ENCODE measurements at places on chromosomes 3 and 15.

DNA sequence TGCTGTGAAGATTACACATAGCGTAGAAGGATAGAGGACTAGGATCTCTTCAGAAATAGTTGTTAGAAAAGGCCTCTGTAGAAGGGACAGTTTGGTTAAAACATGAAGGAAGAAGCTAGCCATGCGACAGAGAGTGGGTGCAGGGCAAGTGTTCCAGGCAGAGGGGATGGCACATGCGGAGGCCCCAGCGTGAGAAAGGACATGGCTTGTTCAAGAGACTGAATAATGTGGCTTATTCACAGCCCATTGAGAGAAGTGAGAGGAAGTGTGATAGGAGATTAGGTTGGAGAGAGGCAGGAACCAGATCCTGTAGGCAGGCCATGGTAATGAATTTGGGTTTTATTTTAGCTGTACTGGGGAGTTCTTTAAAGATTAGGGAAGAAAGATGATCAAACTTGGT lies 56.4 kb downstream of the NEO1 start:
- no peak for DNase-seq

- DNase-seq, result no peak
Observed at GRCh38 chr3:129305592-129306091, 27.0 kb downstream of the HMCES start.

DNA sequence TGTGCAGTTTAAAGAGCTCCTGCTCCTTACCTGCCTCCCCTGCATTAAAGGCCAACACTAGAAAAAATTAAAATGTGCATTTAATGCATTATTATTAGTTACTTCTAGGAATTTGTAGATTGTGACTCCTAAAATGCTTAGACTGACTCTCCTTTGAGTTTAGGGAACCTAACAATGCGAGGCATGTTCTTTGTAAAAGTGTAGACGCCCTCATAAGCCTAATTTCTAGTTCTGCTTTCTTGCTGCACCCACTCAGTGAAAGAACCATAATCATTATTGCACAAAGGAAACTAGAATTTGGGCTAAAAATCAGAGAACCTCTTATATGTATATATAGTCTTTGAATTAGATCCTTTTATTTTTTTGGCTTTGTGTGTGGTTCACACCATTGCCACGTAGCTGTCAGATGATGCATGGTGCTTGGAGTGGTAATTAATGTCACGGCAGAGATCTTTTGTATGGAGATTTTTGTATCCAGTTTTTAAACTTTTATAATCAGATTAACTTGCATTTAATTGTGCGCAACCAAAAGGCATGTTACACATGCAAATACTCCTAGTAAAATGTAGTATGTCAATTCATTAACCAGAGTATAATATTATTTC lies 710 bp downstream of the ABHD10 start:
- DNase-seq, result no peak

DNA sequence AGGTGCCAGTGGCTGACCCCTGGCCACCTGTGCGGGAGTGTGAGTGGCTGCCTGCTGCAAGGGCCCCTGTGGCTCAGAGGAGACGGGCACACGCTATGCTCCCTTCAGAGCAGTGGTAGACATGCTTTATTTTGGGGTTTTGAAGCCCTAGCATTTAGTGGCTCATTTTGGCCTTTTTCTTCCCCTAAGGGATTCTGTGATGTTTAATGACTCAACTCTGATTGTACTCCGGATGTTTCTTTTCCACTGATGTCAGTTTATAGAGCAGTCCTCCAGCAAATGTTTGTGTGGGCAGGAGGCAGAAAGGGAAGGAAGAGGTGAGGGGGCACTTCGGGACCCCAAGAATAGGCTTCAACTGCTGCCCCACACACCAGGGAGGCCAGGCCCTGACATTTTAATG lies 288.9 kb upstream of the C2CD4B start:
- DNase-seq, result no peak

DNA sequence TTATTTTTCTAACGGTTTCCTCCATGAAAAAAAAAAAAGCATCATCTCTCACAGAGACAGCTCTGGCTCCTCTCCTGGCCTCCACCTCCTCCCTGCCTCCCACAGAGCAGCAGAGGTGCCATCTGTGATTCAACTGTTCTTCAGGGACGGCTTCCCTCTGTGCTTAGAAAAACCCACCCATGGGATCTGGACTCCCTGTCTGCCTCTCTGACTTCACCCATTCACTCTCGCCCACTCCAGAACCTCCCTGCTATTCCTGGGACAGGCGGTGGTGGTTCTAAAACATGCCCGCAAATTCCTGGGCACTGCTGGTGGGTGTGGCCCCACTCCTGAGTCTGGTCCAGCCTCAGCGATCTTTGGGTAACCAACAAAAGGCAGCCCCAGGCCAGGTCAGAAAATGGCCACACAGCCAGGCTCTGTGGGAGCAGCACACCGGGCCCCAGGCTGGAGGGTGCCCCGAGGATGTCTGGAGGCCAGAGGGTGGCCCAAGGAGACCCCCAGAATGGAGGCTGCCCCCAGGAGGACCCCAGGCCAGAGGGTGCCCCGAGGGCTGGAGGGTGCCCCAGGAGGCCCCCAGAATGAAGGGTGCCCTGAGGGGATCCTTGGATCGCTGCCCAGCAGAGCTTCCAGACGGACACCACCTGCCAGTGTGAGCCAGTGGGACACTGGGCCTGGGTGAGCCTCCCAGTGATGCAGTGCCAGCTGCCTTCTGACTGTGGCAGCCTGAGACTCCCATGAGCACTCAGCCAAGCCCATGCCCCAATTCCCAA lies 2.6 kb upstream of the CHST13 start:
- no peak for DNase-seq

GRCh38 chr3:111921181-111921580 lies 57.6 kb upstream of the ABHD10 start:
- DNase-seq, result no peak

- no peak for DNase-seq
Observed at GRCh38 chr3:48320996-48321395, 12.5 kb downstream of the SPINK8 start.

GRCh38 chr3:38084334-38085310 lies 45.6 kb downstream of the DLEC1 start:
- no peak for DNase-seq

GRCh38 chr3:27578032-27578431 lies 93.8 kb upstream of the SLC4A7 start:
- DNase-seq, result no peak

- no peak for DNase-seq
Observed at GRCh38 chr15:70647396-70647795, 116.0 kb downstream of the UACA start.

- no peak for DNase-seq
Observed at GRCh38 chr3:50173685-50174516, 17.5 kb upstream of the GNAT1 start.

- no peak for DNase-seq
Observed at GRCh38 chr15:25249236-25250010, 189.4 kb downstream of the UBE3A start.

- no peak for DNase-seq
Observed at GRCh38 chr3:105516972-105517371, 150.3 kb downstream of the ALCAM start.

GRCh38 chr15:88161636-88162035 lies 94.9 kb downstream of the NTRK3 start:
- DNase-seq, result no peak

GRCh38 chr3:181459516-181459915 lies 252.2 kb upstream of the SOX2 start:
- DNase-seq, result no peak

GRCh38 chr3:42752961-42753360 lies 20.1 kb downstream of the CCDC13 start:
- no peak for DNase-seq

DNA sequence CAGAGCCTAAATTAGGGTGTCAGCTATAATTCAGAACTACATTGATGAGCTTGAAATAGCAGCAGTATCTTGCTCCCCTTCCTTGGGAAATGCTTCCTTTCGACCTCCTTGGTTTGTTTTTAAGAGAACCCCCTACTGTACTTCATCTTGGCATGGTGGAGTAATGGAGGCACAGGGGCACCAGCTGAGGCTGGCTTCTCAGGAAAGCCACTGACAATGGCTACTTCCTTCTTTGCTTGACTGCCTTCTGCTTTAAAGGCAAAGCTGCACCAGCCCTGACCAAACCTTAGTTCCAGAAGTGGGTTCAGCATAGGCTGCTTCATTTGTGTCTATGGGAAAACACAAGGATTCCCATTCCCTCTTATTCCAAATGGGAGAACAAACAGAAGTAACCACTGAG lies 1.5 kb upstream of the FBXL22 start:
- DNase-seq, result no peak

- DNase-seq, result no peak
Observed at GRCh38 chr3:59877263-59878037, 827.6 kb upstream of the CFAP20DC start.

- DNase-seq, result no peak
Observed at GRCh38 chr3:129205109-129205832, 21.6 kb upstream of the CNBP start.

DNA sequence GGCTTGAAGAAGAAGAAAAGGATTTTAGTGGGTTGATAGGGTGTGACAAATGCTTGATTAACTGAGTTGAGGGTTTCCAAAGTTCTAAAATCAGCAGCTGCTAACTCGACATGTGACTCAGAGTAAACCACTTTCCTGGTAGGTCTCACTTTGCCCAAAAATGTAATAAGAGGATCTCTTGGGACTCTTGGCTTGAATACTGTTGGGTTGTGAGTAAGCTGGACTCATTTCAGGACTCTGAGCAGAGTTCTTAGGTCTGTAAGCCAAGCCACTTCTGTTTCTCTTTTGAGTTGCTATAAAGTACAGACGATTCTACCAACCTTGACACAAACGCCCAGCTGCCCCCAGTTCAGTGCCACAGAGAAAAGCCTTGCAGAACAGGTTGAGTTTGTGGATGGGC lies 241.1 kb downstream of the ZNF621 start:
- DNase-seq, result no peak

DNA sequence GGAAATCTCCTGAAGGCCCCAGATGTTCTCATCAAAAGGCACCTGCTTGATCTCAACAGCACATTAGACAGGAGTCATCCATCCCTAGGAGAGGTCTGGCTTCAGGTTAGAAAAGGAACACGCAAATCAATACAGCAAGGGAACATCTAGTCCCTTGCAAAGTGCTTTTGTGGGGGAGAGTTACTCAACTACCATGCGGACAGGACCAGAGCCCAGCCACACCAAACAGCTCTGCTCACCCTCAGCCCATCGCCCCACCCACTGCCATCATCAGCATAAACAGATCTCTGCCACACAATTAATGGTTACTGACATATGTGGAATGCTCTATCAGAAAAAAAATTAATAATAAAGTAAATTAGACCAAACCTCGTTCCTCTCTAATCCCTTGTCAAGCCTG lies 85.6 kb downstream of the MYLK start:
- no peak for DNase-seq

GRCh38 chr15:43541785-43542184 lies 24.4 kb downstream of the MAP1A start:
- no peak for DNase-seq

DNA sequence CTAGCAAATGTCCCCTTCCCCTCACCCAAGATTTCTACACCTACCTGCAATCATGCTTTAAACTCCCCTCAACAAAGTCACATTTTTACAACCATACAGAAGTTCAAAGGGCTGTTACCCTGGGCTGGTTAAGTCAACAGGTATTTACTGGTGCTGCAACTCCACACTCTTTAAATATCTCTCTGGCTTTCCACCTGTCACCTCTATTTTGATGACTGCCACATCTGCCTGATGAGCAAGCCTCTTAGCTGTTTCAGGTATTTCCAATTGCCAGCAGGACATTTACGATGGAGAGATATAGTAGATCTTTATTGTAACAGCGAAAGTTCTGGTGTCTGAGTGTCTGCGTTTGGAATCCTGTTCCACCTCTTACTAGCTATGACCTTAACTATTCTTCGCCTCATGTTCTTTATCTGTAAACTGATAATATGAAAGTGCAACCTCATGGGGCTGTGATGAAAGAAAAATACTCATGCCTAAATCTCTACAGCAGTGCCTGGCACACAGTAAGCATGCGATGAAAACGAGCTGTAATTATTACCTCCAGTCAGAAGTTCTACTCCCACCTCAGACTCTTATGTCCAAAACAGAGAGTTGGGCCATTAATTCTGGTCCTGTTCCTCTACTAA lies 44.2 kb upstream of the TPM1 start:
- DNase-seq, result no peak

- DNase-seq, result no peak
Observed at GRCh38 chr3:43288366-43288765, 2.0 kb downstream of the SNRK start.

- DNase-seq, result no peak
Observed at GRCh38 chr15:39589815-39590644, 9.2 kb downstream of the THBS1 start.
